ENCODE measurements at places on chromosomes 7 and 10. TPM values are rescaled to one million over a fixed set of nuclear protein-coding genes. Genes with fewer than 3 reads are reported as not detected.
A peak's percentile ranks its signal among the peaks of the same experiment; 100 is the strongest.

- no peak for ATAC-seq
These were observed 31.2 kb downstream of the ADCYAP1R1 start for GRCh38 chr7:31083210-31083786.

- no peak for ATAC-seq
These were observed 123.8 kb downstream of the ADARB2 start for GRCh38 chr10:1613511-1613910.

- ATAC-seq = no peak
These were observed 85.9 kb upstream of the GATA3 start for GRCh38 chr10:7968510-7969112.

- ATAC-seq = no peak
These were observed 80.3 kb downstream of the RAMP3 start for GRCh38 chr7:45237788-45238461.

GRCh38 chr10:119663866-119664698, 12.9 kb downstream of the BAG3 start:
- ATAC-seq = no peak

GRCh38 chr7:52273685-52274610, 761.5 kb upstream of the POM121L12 start:
- ATAC-seq = no peak

DNA sequence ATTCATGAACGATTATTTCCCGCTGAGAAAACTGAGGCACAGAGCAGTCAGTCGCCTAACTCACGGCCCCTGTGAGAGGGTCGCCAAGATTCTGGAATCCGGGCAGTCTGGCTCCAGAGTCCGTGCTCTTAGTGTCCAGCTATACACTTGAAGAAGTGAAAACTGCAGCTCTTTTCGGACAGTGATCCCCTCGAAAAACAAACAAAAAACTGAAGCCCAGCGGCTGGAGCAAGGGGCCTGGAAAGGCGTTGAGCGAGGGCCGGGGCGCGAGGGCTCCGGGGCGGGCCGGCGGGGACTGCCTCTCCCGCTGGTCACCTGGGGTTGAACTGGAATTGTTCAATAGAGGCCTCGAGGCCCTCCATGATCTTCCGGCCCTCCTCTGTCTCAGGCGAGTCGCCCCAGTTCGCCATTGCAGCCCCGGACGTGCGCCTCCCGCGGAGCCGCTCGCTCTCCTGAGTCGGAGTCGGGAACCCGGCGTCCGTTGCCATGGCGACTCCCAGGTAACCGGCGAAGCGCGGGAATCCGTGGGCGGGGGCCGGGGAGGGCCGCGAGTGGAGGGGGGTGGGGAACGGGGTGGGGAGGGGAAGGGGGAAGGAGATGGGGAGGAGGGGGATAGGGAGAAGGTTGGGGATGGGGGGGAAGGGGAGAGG, 881 bp downstream of the C10orf67 start:
- peak; percentile 24 for ATAC-seq

- ATAC-seq = peak; percentile 95
These were observed 8.3 kb upstream of the ARHGAP21 start for GRCh38 chr10:24731942-24732341.

The CYP2E1 gene
- 10.6 TPM for total RNA-seq

The MDH2 gene
- total RNA-seq = 204 TPM

The FBXL13 gene
- 0.36 TPM for total RNA-seq
